ENCODE measurements at places on chromosomes 5 and 9. TPM values are rescaled to one million over a fixed set of nuclear protein-coding genes. Genes with fewer than 3 reads are reported as not detected.

Gene CLTA
- total RNA-seq, result 169 TPM

Gene CERCAM
- 2.2 TPM for total RNA-seq

Gene CCDC183
- not detected for total RNA-seq

Gene LCN15
- not detected for total RNA-seq

Gene GNAQ
- total RNA-seq, result 18.1 TPM

Gene UHRF2
- total RNA-seq, result 30.5 TPM

Gene STKLD1
- not detected for total RNA-seq

Gene RNF14
- total RNA-seq, result 19.8 TPM

Gene MARCOL
- not detected for total RNA-seq

Gene CEL
- 3.2 TPM for total RNA-seq

Gene B4GALT1
- 51.9 TPM for total RNA-seq

Gene DCANP1
- total RNA-seq, result not detected

Gene EPB41L4B
- total RNA-seq, result 1.6 TPM

Gene CAAP1
- 19.1 TPM for total RNA-seq

Gene RPL37
- 90.9 TPM for total RNA-seq

Gene NMRK1
- 23.1 TPM for total RNA-seq

Gene SH3GL2
- 0.19 TPM for total RNA-seq

Gene CDH9
- total RNA-seq, result not detected

Gene DIRAS2
- total RNA-seq, result not detected

Gene SPINK13
- total RNA-seq, result not detected

Gene HAVCR2
- total RNA-seq, result 0.45 TPM

Gene LCN9
- not detected for total RNA-seq

Gene SYK
- 45.5 TPM for total RNA-seq

Gene FOXD4L6
- not detected for total RNA-seq

Gene TOR2A
- 11.2 TPM for total RNA-seq

Gene CHMP5
- 62.5 TPM for total RNA-seq

Gene ANXA2R
- 0.92 TPM for total RNA-seq

Gene SV2C
- under 0.01 TPM for total RNA-seq

Gene LRRTM2
- not detected for total RNA-seq

Gene NR5A1
- not detected for total RNA-seq

Gene GLRA1
- total RNA-seq, result not detected

Gene IL9
- not detected for total RNA-seq

Gene DNAI1
- not detected for total RNA-seq

Gene SMIM33
- total RNA-seq, result not detected

Gene HABP4
- total RNA-seq, result 0.80 TPM

Gene SLC46A2
- 0.57 TPM for total RNA-seq

Gene SPINK7
- 321 TPM for total RNA-seq

Gene EQTN
- not detected for total RNA-seq

Gene MEIKIN
- not detected for total RNA-seq

Gene PRSS3
- 204 TPM for total RNA-seq

Gene DOCK2
- total RNA-seq, result 13.2 TPM

Gene FBXL7
- 1.9 TPM for total RNA-seq

Gene NAIP
- 14.5 TPM for total RNA-seq

Gene SARDH
- total RNA-seq, result not detected

Gene NCBP1
- total RNA-seq, result 17.5 TPM

Gene TYRP1
- total RNA-seq, result not detected

Gene MYORG
- total RNA-seq, result 5.5 TPM

Gene SWI5
- 19.1 TPM for total RNA-seq

All from esophagus squamous epithelium (tissue), 5 donors.